ENCODE measurements at places on chromosomes 3 and 15.

- peak; percentile 36 for DNase-seq
These were observed 8.2 kb upstream of the C3orf38 start for GRCh38 chr3:88141458-88142083.

- no peak for DNase-seq
These were observed 514.1 kb upstream of the ADAMTS9 start for GRCh38 chr3:65201926-65202325.

DNA sequence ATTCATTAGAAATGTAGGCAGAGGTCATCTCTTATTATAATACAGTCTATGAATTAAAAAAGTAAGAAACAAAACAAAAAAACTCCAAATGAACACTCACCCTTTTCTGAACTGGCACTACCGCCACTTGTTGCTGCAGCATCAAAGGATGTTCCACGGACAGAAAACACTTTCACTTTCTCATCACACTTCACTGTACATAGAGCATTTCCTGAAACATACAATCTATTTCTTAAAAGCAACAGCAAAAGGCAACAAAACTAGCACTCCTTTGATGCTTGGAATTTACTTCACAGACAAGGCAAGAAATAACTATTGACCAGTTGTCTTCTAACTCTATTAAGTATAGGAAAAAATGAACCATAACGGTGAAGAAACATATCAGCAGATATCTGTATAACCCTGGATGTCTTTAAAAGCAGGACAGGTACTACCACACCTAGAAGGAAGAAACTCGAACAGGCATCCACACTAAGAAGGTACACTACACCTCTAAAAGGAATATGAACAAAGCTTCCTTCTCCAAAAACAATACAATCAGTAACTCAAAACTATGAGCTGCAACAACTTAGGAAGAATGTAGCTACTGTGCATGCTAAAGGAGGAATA is 24.9 kb downstream of the ETFA start:
- peak; percentile 20 for DNase-seq

DNA sequence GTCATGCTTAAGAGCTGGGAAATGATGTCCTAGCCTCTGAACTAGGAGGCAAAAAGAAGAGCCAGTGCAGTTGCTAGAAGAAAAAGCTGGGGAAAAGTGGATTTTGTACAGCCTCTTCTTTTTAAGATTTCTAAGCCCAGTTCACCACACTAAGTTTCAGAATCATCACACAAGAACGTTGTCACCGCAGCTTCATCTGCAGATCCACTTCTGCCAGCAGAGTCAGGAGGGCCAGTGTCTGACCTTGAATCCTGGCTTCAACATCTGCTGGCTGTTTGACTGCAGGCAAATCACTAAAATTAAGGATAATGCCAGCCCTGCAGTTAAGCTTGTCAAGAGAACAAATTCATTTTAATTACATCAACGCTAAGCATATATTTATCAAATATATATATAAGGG is 36.2 kb downstream of the HDC start:
- no peak for DNase-seq

DNA sequence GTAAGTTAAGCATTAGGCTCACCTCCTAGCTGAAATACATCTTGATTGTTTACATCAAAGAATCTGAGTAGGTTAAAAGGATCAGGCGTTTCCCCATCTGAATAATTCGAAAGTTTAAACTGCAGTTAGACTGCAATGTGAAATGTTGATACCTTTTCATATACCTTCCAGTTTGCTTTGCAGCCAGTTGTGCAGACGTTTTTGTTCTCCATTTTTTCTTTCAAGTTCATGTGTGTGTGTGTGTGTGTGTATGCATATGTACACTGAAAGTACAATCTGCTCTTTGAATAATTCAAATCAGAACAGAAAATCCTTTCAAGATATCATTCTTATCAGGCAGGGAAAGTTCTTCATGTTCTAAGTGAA is 2.9 kb downstream of the ITPR1 start:
- no peak for DNase-seq

- no peak for DNase-seq
These were observed 15.0 kb downstream of the C3orf70 start for GRCh38 chr3:185137821-185138220.

DNA sequence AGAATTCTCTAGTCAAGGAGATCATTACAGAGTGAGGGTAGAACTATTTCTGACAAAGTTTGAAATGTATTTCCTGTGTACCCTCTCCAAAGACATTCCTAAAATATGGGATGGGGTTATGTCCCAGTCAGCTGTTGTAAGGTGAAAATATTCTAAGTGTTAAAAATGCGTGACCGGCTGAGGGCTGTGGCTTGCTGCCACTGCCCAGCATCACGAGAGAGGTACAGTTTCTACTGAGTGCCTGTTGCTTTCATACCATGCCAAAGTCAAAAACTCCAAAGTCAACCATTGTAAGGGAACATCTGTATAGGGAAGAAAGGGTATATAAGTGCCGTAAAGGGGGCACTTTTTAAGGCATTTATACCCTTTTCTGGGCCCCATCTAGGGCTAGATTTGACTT is 30.9 kb downstream of the MAP6D1 start:
- DNase-seq: no peak

- DNase-seq: peak; percentile 84
These were observed 133.6 kb downstream of the CD47 start for GRCh38 chr3:107956991-107957900.

- no peak for DNase-seq
These were observed 165.6 kb downstream of the STAG1 start for GRCh38 chr3:136586580-136586979.

DNA sequence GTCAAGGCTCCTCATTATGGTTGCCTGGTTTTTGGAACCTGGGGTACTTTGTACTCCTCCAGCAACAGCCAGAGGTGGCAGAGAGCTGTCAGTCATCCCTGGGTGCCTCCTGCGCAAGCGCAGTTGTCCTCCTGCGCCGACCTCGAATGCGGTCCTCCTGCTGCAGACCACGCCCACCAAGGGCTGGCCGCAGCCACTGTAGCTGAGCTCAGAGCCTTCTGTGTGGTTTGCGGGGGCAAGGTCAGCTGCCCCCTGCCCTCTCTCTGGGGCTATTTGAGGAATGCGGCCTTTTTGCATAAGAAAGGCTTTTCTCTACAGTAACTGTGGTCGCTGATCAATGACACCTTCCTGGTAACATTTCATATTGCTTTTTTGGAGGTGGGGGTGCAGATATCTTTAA is 131.3 kb upstream of the SNRPN start:
- DNase-seq: no peak

GRCh38 chr15:41596972-41597371 is 38.0 kb downstream of the TYRO3 start:
- DNase-seq: no peak

- DNase-seq: peak; percentile 5
These were observed 175.2 kb downstream of the MEGF11 start for GRCh38 chr15:66078196-66078928.

GRCh38 chr3:182989566-182989965 is 9.2 kb upstream of the DCUN1D1 start:
- DNase-seq: no peak

Data from RPMI7951 (cell line).